Astrocyte of the hippocampus (primary cell): ENCODE measurements at places on chromosomes 16 and 17.
A peak's percentile ranks its signal among the peaks of the same experiment; 100 is the strongest.

- no peak for DNase-seq
These were observed 14.0 kb downstream of the AARSD1 start for GRCh38 chr17:42950044-42950783.

GRCh38 chr16:20969386-20969785 lies 68.8 kb downstream of the LYRM1 start:
- no peak for DNase-seq

DNA sequence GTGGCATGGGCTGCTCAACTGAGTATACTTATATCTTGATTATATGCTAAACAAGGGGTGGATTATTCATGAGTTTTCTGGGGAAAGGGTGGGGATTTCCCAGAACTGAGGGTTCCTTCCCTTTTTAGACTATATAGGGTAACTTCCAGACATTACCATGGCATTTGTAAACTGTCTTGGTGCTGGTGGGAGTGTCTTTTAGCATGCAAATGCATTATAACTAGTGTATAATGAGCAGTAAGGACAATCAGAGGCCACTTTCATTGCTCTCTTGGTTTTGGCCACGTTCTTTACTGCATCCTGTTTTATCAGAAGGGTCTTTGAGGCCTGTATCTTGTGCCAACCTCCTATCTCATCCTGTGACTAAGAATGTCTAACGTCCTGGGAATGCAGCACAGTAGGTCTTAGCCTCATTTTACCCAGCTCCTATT lies 12.0 kb downstream of the PRR11 start:
- DNase-seq, result peak; percentile 49

DNA sequence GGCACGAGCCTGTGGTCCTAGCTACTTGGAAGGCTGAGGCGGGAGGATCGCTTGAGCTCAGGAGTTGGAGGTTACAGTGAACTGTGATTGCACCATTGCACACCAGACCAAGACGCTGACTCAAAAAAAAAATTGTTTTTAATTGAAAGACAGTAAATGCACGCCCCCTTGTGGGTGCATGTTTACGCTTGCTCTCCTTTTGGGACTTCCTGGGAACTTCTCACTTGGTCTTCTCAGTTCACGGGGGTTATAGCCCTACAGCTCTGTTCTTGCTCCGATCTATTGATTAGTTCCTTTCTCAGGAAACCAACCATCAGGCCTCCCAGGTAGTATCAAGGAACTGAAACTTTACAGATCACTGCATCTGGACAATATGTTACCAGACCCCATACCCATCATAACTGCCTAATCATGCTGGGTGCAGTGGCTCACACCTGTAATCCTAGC lies 14.2 kb upstream of the RIPOR1 start:
- peak; percentile 82 for DNase-seq

- DNase-seq, result peak; percentile 62
These were observed 588.7 kb downstream of the CDH13 start for GRCh38 chr16:83215406-83216001.

- no peak for DNase-seq
These were observed 5.9 kb downstream of the SUPT6H start for GRCh38 chr17:28667870-28668269.

GRCh38 chr17:9802294-9802693 lies 10.9 kb upstream of the DHRS7C start:
- DNase-seq, result no peak

GRCh38 chr17:63819585-63820537 lies 7.4 kb upstream of the PSMC5 start:
- DNase-seq, result no peak
